ENCODE measurements at places on chromosomes 5 and 9.

DNA sequence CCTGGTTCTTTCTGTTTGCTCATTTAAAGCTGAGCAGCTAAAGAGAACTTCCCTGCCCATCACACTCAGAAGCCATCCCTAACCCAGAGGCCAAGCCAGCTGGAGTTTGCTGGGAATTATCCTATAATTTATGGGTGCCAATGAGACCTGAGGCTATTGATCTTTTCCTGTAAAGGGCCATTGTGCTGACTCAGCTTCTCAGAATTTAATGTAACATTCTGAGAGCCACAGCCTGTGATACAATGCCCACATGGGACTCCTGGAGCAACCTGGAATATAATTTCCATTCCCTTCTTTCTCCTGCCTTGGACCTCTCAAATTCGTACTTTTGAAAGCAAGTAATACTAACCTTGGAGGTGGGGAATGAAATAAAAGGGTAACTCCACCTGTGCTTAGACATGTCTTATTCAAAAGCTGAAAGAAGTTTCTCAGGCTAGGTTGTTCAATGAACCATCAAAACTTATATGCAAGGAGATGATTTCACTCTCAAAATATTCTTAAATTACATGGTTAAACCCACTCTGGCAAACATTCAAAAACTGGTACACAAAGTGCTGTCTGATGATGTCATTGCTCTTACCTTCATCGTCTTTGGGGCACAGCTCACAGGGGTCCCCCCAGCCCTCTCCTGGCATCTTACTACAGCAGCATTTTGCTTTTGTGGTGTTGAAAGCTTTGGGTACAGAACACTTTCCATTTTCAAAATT lies 206.7 kb downstream of the SLC12A2 start:
- no peak for DNase-seq

- DNase-seq = no peak
These were observed 52.8 kb upstream of the GRHPR start for GRCh38 chr9:37369671-37370070.

GRCh38 chr9:84781931-84782866 lies 112.7 kb downstream of the NTRK2 start:
- DNase-seq = no peak

- DNase-seq = no peak
These were observed 27.9 kb downstream of the SPRY4 start for GRCh38 chr5:142296914-142297417.

DNA sequence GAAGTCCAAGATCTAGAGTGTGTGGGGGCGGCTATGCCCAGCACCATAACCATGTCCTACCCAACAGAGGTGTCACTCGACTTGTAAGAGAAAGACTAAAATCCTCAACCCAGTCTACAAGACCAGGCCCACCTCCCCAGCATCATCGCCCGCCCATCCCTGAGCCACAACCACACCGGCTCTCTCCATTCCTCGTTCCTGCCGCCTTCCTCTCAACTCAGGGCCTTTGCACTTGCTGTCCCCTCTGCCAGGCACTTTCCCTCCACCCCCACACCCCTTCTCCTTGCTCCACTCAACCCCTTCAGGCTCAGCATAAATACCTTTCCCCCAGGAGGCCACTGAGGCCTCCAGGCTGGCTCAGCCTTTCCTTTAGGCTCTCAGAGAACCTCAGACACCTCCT lies 69.3 kb downstream of the PAX5 start:
- no peak for DNase-seq
